ENCODE measurements at places on chromosomes 16 and 17.

- peak; percentile 75 for DNase-seq
These were observed 749 bp upstream of the MC1R start for GRCh38 chr16:89917773-89918452.

GRCh38 chr17:61561354-61561753 lies 29.7 kb downstream of the NACA2 start:
- no peak for DNase-seq

DNA sequence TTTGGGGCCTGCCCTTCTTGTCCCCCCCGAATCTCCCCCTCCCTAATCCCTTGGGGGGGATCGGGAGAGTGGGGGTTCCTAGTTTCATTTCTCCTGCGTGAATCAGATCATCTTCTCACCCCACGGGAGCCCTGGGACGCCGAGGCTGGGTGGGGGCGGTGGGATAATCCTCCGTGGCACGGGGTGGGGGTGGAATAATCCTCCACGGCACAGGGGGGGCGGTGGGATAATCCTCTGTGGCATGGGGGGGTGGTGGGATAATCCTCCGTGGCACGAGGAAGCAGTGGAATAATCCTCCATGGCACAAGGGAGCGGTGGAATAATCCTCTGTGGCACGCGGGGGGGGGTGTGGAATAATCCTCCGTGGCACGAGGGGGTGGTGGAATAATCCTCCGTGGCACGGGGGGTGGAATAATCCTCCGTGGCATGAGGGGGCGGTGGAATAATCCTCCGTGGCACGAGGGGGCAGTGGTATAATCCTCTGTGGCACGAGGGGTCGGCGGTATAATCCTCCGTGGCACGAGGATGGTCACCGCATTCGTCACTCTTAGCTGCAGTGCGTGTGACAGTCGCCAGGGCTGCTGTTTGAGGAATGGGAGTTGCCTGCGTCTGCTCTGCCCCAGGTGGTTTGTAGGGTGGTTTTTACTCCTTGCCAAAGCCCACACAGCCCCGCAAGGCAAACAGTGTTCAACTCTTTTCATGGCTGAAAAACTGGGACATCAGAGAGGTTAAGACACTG lies 156.9 kb downstream of the LAT start:
- DNase-seq = no peak

- no peak for DNase-seq
These were observed 176.6 kb upstream of the SDK2 start for GRCh38 chr17:73820686-73821448.

- no peak for DNase-seq
These were observed 32.2 kb upstream of the CRYBA1 start for GRCh38 chr17:29214215-29215146.

DNA sequence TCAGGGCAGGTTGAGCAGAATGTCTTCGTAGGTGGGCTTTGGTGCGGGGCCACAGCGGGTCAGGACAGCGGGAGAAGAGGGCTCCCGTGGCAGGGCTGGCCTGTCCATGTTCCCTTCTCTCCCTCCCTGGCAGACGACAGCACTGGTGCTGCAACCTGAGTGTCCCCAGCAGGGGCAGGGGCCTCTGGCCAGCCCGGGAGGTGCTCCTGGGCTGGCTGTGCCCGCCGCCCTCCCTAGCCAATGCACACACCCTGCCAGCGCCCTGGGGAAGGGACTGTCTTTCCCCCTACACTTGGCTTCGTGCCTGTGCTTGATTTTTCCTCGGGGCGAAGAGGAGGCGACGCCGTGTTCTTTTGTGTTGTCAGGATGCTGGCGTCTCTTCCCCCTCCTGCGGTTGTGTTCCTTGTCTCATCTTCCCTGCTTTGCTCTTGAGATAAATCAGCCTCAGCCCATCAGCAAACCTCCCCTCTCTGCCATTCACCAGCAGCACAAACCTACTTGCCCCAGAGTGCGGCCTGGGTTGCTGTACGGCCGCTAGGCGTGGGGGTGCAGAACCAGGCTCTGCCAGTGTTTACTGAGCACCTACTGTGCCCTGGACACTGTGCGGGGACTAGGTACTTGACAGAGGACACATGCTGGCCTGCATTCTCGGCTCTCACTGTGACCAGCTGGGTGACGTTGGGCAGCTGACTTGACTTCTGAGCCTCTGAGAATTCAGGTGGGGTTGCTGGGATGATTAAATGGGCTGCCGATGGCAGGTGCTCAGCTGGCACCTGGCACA lies 237.3 kb upstream of the CIBAR2 start:
- no peak for DNase-seq

DNA sequence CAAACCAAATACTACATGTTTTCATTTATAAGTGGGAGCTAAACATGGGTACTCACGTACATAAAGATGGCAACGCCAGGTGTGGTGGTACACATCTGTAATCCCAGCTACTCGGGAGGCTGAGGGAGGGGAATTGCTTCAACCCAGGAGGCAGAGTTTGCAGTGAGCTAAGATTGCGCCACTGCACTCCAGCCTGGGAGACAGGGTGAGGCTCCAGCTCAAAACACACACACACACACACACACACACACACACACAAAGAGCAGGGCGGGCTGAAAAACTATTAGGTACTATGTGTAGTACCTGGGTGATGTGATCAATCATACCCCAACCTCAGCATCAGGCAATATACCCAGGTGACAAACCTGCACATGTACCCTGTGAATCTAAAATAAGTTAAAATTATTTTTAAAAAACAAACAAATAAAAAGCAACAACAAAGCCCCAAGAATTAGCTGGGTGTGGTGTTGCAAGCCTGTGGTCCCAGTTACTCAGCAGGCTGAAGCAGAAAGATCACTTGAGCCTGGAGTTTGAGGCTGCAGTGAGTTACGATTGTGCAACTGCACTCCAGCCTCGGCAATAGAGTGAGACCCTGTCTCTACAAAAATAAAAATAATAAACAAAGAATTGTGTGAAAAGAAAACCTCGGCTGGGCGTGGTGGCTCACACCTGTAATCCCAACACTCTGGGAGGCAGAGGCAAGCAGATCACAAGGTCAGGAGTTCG lies 11.9 kb upstream of the FAAP100 start:
- DNase-seq = no peak

DNA sequence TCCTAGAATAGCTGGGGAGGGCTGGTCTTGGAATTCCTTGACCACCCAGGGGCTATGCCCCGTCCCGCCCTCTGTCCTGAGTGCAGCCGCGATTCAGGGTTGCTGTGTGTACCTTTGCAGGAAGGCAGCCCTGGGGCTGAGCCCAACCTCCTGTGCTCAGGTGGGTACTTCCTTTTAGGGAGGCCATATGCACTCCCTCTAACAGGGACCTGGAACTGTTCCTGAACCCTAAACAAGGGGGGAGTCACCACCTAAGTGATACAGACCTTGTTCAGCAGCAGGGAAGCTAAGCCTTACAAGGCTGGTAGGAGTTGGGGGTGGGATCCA lies 24.6 kb downstream of the LLGL2 start:
- no peak for DNase-seq

DNA sequence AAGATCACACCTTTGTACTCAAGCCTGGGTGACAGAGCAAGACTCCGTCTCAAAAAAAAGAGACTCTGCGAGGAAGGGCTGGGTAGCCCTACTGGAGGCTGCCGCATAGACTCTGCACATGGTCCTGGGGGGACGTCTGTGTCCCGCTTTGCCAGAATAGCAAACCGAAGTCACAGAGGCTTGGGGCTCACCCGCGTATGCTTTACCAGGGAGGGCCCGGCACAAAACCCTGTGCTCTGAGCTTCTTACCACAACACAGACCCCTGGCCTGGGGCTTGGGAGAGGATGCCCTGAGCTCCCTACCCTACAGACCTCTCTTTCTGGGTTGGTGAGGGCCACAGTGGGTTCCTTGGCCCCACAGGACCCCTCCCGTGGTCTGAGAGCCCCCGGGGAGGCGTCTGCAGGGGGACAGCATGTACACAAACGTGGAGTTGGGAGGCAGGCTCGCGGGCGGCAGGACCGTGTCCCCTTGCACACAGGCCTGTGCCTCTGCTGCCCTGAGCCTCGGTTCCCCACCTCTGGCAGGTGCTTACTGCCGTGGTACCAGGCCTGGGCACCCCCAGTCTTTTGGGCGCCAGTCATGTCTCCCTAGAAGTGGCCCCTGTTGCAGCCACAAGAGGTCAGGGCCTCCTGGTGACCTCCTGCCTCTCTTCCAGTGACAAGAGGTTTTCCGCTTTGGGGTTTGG lies 13.8 kb downstream of the CPNE7 start:
- no peak for DNase-seq

- DNase-seq = no peak
These were observed 4.4 kb upstream of the RNF43 start for GRCh38 chr17:58421711-58422110.

GRCh38 chr16:78386557-78387324 lies 287.3 kb downstream of the WWOX start:
- no peak for DNase-seq

DNA sequence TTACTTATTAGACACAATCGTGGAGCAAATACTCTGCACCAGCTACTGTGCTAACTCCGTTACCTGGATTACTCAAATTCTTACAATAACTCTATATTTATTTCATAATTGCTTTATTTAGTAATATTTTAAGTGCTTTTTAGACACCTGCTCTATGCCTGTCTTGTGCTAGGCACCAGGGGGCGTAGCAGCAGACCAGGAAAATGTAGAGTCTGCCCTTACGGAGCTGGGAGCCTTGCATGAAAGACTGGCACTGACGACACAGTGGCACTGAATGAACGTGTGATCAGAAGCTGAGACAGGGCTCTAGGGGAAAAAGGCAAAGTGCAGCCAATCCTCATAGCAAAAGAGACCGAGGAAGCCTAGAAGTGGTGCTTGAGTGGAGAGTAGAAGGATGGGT lies 486.5 kb downstream of the CDH13 start:
- no peak for DNase-seq

GRCh38 chr16:53821957-53822625 lies 118.1 kb downstream of the FTO start:
- no peak for DNase-seq

- no peak for DNase-seq
These were observed 13.3 kb upstream of the MARCHF10 start for GRCh38 chr17:62821189-62822079.

DNA sequence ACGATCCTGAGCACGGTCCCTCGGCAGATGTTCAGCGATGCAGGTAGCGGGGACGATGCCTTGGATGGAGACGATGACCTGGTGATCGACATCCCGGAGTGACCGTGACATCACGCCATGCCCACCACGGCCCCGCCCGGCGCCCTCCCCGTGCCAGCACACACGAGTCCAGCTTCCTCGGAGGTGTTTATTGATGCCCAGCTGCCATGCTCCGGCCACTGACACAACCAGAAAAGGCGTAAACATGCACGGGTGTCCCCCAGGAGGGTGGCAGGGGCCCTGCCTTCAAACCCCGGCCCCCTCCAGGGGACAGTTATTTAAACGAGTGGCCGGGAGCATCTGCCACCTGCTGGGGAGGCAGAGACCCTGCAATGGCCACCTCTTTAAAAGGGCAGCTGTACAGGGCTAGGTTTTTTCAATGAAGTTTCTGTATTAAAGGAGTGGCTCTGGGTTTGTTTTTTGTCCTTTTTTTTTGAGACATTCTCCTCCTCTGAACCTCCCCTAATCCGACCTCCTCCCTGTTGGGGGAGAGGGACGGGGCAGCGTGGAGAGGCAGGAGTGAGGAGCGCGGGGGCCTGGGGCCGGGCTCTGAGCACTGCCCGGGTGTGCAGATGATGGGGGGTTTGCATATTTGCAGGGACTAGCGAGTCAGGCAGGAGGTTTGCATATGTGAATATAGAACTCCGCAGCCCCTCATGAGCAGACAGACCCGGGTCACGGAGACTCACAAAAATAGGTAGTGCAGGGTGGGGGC lies 5.3 kb downstream of the DOC2A start:
- DNase-seq = no peak

GRCh38 chr17:57830880-57831279 lies 19.0 kb downstream of the MRPS23 start:
- DNase-seq = no peak

DNA sequence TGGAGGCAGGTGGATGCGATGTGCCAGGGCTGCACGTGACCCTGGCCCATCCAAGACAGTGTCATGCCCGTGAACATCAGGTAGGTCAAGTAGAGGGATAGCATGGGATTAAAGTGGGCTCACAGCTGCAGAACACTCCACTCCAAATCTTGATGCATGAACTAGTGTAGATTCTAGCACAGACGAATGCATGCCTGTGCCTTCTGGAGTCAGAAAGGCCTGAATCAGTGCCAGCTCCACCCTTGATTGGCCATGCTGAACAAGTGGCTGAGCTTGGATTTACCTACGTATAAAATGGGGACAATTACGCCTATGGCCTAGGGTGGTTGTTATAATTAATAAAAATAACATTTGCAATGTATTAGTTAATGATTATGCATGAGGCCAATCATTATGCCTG lies 10.6 kb downstream of the IRX3 start:
- DNase-seq = no peak

DNA sequence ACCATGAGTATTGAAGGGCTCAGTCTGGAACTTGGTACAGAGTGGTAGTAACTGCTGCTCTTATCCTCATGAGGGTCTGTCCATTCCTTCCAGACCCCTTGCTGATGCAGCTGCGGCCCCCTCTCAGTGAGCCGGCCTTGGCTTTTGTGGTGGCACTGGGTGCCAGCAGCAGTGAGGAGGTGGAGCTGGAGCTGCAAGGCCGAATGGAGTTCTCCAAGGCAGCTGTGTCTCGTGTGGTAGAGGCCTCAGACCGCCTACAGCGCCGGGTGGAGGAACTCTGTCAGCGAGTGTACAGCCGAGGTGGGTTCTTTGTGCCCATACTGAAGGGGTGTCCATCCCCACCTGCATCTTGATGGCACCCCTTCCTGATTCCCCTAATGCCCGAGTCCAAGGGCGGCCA lies 2.0 kb downstream of the RNF40 start:
- no peak for DNase-seq

DNA sequence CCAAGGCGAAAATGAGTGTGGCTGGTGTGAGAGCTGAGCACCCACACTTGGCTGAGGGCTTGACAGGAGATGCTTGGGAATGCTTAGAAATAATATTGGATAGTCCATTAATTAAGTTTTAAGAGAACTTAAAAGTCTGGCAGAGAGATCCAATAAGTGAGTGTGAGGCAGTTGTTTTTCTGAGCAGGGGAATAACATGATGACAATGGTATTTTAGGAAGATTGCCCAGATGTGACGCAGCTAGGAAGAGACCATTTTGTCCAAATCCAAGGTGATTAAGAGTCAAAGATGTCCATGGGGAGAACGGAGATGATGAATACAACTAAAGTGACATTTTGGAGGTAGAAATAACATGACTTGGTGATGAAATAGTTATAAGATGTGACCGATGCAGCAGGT lies 102.8 kb upstream of the AXIN2 start:
- DNase-seq = no peak

DNA sequence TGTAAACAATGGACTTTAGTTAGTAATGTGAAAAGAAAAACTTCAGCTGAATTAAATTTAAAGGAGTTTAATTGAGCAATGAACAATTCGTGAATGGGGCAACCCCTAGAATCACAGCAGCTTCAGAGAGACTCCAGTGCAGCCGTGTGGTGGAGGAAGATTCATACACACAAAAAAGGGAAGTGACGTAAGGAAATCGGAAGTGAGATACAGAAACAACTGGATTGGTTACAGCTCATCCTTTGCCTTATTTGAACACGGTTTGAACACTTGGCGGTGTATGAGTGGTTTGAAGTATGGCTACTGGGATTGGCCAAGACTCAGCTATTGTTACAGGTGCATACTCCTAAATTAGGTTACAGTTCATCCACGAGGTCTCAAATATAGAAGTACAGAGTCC lies 460.4 kb upstream of the ASIC2 start:
- DNase-seq = no peak

- DNase-seq = no peak
These were observed 210.7 kb downstream of the WWOX start for GRCh38 chr16:78310196-78310595.

All from stimulated activated CD8-positive, alpha-beta memory T cell treated with anti-CD3 and anti-CD28 coated beads, Interleukin-7, amount 100 ng/mL, for 48 hours (primary cell).